ENCODE measurements at places on chromosomes 1 and 21.
A peak's percentile ranks its signal among the peaks of the same experiment; 100 is the strongest.

GRCh38 chr1:41245659-41246058 is 3.6 kb upstream of the SCMH1 start:
- DNase-seq: peak; percentile 70

GRCh38 chr1:12001996-12002493 is 17.3 kb upstream of the MIIP start:
- DNase-seq: peak; percentile 70

DNA sequence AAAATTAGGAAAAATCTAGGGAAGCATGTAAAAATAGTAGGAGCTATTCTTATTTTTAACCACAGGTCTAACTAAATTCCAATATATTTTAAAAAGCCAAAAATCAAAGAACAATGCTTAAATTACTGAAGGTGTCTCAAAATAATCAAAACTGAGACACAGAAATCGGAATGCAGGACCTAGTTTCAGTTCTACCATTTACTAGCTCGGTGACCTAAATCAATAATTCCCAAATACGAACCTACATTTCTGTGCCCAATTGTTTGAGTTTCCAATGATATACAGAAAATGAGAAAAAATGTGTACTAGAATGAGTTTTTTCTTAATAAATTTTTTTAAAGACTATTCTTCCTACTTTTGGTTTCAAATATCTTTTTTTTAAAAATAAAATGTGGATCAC is 37.4 kb downstream of the ANKRD13C start:
- no peak for DNase-seq

DNA sequence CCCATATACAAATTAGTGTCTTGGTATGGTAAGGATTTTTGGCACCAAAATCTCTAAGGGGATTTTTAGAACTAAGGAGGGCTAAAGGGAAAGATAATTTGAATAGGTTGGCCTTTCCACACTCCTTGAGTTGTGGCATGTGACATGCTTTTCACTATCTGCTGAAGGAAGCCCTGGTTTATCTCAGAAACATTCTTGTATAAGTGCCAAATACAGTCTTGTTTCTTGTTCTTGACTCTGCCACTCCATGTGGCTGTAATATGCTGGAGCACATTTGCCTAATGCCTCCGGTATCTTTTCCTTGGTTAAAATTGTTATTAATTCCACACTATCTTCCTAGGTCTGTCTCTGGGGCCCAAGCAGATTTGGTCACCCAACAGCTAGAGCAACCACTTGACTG is 457.0 kb downstream of the USP25 start:
- no peak for DNase-seq

- no peak for DNase-seq
These were observed 14.0 kb upstream of the JAM2 start for GRCh38 chr21:25625036-25625435.

- DNase-seq: no peak
These were observed 409.9 kb upstream of the C1orf87 start for GRCh38 chr1:60483509-60483908.

- no peak for DNase-seq
These were observed 50.6 kb upstream of the LYPLAL1 start for GRCh38 chr1:219123036-219123435.

DNA sequence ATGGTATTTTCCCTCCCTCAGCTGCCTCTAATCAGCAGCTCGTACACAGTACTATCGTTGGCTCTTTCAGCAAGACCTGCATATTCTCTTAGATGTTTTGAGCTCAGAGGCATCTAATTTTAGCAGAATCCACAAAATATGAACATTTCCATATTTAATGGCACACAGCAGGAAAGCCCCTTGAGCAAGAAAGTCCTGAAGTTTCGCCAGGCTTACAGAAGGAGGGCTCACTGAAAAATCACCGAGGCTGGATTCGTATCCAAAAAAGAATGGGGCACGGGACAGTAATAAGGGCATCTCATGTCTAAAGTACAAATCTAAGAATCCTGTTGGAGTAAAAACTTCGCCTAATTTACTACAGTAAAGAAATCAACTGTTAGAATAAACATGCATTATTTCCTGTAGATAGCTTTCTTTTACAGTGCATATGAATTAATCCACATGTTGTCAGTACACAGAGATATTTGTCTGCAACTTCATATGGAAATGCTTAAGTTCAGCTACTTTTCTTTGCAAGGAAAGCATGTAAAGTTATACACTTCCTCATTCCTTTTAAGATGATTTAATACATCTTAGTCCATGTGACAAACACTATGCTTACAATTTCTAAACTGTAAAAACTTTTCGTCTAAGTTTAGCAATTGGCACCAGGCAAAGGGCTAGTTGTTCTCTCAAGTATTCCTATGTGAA is 1205.3 kb upstream of the ADGRL4 start:
- no peak for DNase-seq

- DNase-seq: no peak
These were observed 19.4 kb downstream of the SOAT1 start for GRCh38 chr1:179313004-179313403.
